Stimulated activated CD8-positive, alpha-beta memory T cell treated with anti-CD3 and anti-CD28 coated beads, Interleukin-4, amount 100 ng/mL, for 1 hour (primary cell): ENCODE measurements at places on chromosomes 1 and 21.

- no peak for DNase-seq
Measured at GRCh38 chr1:220044678-220045355, 1.5 kb downstream of the EPRS1 start.

DNA sequence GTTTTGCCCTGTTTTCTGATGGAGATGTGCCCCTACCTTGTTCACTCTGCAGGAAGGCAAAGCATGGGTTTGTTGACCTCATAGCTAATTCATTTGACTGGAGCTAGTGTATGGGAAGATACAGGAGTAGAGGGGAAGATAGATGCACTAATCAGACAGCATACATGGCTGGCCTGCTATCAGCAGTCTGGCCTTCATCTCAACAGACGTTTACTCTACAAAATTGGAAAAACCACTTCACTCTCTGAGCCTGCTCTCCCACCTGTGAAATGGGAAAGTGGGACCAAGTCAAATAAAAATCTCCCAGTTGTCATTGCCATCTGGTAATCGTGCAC lies 235.2 kb upstream of the RAB4A start:
- DNase-seq, result no peak

- DNase-seq, result no peak
Measured at GRCh38 chr1:234554218-234554697, 55.7 kb downstream of the IRF2BP2 start.

- no peak for DNase-seq
Measured at GRCh38 chr1:54013393-54014008, 4.5 kb downstream of the LDLRAD1 start.

- DNase-seq, result peak; percentile 7
Measured at GRCh38 chr1:206050655-206051235, 2.2 kb upstream of the RHEX start.

DNA sequence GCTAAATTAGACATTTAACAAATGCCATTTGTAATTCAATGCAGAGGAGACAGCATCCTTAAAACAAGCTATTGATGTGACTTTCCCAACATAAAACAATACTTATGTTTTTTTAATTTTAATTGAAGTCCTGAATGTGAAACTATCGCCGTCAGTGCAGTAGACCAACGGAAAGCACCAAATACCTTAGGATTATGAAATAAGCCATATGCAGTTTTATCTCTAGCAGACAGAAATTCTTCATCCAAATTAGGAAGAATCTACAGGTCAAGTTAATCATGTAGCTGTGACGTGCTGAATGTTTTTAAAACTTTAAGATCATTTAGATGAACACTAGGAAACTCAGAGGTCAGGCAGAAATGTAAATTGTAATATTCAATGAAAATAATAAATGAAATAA lies 714 bp upstream of the ST6GALNAC5 start:
- no peak for DNase-seq

DNA sequence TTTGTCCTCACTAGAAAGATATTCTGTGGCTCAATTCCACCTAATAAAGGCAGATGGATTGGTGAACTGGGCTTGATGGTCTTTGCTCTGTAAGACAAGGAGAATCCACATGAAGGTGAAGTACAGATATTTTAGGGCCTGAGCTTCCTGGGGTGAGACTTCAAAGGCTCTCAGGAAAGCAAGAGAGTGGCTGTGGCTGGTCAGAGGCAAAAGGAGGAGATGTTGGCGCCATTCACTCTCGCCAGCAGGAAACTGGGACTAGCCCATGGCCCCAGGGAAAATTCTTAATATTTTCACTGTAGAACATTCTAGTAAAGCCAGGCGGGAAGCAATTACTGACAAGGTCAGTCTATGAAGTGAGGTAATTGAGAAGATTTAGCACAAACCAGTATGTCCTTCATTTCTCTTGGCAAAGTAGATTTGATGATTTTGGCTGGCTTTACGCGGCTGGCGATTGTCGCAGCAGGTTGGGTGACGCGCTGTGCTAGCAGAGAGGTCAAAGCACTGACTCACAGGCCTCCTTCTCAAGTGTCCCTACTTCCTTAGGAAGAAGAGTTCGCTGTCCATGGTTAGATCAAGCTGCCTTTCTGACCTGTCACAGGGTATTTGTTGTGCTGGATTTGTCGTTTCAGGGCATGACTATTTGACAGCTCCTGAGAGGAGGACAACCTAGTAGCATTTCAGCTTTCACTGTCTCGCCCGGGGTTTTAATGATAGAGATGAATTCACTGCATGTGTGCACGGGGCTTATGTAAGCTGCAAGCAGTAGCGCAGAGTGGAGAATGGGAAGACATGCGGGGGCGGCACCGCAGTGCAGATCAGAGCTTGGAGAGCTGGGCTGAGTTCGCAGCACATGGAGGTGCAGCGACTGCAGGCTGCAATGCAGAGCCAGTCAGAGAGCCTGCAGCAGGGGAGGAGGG lies 32.7 kb downstream of the XCL1 start:
- DNase-seq, result no peak

GRCh38 chr1:116504308-116505156 lies 66.3 kb downstream of the CD58 start:
- peak; percentile 77 for DNase-seq

GRCh38 chr21:26961698-26962097 lies 5.2 kb downstream of the ADAMTS5 start:
- DNase-seq, result no peak

DNA sequence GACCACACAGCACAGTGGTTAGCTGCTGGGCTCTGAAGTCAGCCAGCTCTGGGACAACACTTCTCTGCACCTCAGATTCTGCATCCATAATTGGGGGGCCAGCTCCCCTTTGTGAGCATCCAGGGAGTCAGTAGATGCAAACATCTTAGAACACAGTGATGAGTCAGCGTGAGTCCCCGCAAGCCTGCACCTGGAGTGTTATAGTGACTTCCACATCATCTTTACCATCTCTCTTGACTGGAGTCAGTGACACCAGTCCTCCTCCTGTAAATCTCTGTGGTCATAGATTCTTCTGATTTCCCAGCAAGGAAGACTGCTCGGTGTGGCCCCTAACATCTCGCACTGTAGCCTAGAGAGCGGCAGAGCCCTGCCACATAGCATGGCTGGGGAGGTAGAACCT lies 13.9 kb upstream of the EDN2 start:
- DNase-seq, result no peak

DNA sequence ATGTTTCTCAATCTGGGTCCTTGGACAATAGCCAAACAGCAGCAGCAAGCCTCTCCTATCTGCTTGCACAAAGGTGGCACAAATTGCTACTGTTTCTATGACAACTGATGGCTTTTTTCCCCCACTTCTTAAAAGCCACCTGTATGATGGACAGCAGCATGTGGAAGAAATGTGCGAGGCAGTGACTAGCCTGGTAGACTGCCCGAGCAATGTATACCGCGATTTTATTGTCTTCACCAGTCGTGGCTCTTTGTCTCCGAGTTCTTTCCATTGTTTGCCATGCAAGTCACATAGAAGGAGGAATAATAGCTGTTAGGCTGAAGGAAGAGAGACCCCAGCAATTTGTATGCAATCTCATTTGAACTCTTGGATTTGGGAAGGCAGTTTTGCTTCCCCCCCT lies 79.4 kb downstream of the S1PR1 start:
- DNase-seq, result no peak

GRCh38 chr21:24197923-24198322 lies 1409.4 kb downstream of the MRPL39 start:
- no peak for DNase-seq

- DNase-seq, result no peak
Measured at GRCh38 chr1:21284206-21285054, 5.8 kb downstream of the ECE1 start.

GRCh38 chr1:150511985-150512660 lies 3.4 kb upstream of the FALEC start:
- DNase-seq, result no peak

- no peak for DNase-seq
Measured at GRCh38 chr1:7868070-7868780, 15.4 kb upstream of the UTS2 start.

GRCh38 chr1:197181982-197182381 lies 35.5 kb upstream of the ASPM start:
- no peak for DNase-seq

DNA sequence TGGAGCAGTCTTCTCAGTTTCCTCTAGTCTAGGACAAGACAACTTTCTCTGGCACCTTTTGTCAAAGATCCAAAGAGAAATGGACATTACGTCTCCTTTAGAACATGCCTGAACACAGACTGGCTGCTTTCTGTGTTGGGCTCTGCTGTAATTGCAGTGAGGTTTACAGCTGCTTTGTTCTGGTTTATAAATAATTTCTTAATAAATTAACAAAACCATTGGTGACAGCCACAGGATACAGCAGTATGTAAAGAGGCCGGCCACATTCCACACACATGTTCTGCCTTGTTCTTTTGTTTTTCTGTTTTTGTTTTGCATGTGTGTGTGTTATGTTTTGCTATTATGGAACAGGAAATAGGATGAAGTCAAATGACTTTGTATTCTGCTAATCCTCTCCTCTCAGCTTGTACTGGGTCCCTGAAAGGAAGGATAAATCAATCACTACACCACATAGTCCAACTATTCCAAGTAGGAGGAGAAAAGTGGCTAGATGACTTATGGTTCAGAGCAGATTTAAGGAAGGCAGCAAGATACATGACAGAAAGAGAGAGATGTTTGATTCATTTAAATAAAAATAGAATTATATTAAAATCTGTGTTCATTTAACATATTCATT lies 161.5 kb upstream of the ESRRG start:
- no peak for DNase-seq

GRCh38 chr1:46211051-46211450 lies 7.9 kb downstream of the LURAP1 start:
- no peak for DNase-seq

- no peak for DNase-seq
Measured at GRCh38 chr1:84163123-84163931, 19.3 kb downstream of the PRKACB start.

DNA sequence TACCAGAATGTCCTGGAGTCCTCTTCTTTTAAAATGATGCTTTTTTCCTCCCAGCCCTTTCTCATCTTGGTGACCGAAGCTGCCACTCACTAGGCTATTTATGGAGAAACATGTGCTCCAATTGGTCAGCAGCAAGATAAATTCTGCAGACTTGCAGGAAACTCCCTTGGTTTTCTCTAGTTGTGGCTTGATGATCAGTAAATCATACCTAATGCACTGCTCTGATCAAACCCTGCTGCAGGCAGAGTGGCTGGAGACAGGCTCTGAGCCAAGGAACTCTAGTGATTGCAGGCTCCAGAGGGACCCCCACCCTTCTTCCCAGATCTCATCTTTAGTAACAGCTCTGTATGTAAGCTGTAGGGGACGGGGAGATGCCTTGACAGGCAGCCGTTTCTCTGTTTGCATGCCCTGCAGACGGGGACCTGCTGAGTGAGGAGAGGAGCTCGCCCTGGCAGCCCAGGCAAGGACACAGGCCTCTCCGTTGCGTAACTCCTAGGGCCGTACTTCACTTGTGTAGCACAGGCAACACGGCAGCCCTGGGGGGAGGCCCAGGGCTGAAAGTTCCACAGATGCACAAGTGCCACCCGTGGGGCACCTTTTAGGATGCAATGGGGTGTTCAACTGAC lies 14.5 kb downstream of the SLC6A17 start:
- no peak for DNase-seq

GRCh38 chr1:231106347-231106746 lies 55.5 kb upstream of the TRIM67 start:
- DNase-seq, result no peak

- DNase-seq, result no peak
Measured at GRCh38 chr1:183589874-183590243, 400 bp downstream of the NCF2 start.

GRCh38 chr1:183188240-183188639 lies 2.2 kb downstream of the LAMC2 start:
- no peak for DNase-seq

GRCh38 chr21:37226041-37226920 lies 40.9 kb downstream of the VPS26C start:
- DNase-seq, result no peak

DNA sequence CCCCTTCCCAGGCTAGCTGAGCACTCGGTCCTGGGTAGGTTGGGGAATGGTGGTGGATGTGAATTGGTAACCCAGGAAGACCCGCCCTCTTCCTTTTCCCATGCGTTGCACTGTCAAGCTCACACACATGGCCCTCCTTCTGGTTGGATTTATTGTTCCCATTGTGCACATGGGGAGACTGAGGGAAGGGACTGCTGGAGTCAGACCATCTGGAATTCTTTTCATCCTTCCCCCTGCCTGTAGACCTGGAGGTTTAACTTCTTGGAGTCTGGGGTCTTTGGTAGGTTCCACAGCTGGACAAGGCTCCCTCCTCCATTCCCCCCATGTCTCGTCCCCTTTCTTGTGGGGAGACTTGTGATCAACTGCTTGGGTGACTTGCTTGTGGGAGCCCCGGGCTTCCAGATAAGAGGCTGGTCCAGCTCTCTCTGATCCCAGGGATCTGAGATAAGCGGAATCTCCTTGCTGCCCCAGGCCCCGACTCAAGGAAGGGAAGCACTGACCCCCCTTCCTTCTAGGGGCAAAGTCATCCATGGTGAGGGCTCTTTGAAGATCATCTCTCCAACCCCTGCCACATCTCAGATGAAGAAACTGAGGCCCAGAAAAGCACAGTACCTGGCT lies 55.7 kb upstream of the SYNC start:
- DNase-seq, result no peak

- no peak for DNase-seq
Measured at GRCh38 chr1:32894681-32895080, 6.5 kb downstream of the TMEM54 start.

DNA sequence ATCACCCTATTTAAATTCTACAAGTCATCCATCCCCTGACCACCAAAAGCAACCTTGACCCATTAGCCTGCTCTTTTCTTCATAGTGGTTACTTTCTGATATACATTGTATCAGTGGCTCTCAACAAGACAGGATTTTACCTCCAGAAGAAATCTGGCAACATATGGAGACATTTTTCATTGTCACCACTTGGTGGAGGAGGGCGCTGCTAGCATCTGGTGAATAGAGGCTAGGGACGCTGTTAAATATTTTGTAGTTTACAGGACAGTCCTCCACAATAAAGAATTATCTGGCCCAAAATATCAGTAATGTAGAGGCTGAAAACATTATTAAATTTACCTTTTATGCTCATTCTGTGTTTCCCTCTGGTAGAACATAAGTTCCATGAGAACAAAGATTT lies 6.1 kb downstream of the HSPA13 start:
- no peak for DNase-seq

DNA sequence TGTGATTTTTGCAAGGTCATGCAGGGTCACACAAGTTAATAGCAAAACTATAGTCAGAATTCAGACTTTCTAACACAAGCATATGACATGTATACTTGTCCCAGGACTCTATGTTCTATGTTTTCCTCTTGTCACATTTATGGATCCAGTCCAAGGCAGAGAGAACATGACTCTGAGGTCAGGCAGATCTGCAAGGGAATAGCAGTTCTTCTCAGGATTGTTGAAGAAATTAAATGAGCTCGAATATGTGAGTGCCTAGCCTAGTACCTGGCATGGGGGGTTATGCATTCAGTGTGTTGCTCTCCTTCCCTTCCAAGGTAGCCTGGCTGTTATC lies 9.5 kb upstream of the RPTN start:
- DNase-seq, result no peak
